CD4-positive, alpha-beta T cell treated with Interleukin-15 for 4 hours (primary cell): ENCODE measurements at places on chromosomes 5 and 9.

GRCh38 chr5:93708442-93708841 lies 33.0 kb downstream of the POU5F2 start:
- DNase-seq = no peak

DNA sequence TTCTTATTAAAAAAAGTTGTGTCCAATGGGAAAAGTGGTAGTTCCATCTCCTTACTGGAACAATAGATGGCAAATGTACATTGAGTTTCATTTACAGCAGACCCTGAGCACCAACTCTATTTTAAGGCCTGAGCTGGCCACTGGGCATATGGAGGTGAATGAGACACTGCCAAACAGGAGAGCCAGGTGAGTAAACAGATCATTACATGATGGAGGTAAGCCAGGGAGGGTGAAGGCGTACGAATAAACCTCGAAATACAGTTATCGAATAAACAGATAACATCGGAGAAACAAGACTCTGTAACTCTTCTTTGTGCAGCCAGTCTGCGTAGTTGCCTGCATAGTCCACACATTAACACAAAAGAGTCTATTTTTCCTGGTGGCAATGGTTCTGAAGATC lies 446.4 kb upstream of the KLF4 start:
- no peak for DNase-seq

GRCh38 chr9:36898431-36899020 lies 135.5 kb downstream of the PAX5 start:
- no peak for DNase-seq

DNA sequence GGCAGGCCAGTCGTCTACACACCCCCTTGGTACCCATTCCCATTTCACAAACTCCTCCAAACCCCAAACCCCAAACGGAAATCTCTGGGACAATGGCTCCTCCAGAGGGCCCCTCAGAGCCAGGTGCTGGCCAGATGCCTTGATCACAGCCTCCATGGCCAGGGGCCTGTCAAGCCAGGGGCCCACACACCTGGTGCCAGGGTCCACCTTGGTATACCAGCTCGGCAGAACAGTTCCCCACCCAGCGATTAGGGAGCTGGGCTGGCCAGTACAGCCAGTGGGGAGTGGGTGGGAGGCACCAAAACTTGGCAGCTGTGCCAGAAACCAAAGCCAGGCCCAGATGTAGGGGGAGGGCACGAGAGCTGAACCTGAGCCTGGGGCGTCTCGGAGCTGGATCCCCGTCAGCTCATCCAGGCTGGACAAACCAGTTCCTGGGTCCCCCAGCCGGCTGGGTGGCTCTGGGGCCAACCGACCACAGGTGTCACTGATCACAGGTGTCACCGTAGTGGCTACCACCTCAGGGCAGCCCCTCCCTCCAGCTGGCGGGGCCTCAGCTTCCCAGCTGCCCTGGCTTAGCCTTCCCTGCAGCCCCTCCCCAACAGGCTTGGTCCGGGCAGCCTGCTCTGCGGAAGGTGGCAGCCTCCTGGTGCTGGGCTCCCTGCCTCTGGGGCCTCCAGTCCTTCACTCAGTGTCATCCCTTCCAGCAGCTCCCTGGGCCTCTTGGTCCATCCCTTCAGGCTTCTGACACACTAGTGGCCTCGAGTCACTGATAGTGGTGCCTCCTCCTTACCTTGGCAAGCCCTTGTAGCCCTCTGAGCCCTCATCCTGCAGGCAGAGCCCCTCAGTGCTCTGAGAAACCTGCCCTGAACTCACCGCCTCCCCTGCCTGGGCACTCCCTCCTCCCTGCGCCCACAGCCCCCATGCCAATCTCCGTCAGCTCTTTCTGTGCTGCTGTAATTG lies 6.6 kb upstream of the RMND5B start:
- no peak for DNase-seq
